ENCODE measurements at places on chromosomes 12 and 14.

- DNase-seq, result no peak
Measured at GRCh38 chr12:54220567-54220966, 31.8 kb upstream of the SMUG1 start.

GRCh38 chr14:53792909-53793308 is 163.7 kb downstream of the BMP4 start:
- DNase-seq, result no peak

GRCh38 chr14:26987744-26988363 is 390.0 kb upstream of the NOVA1 start:
- no peak for DNase-seq

- DNase-seq, result peak; percentile 39
Measured at GRCh38 chr14:100741966-100742365, 15.3 kb downstream of the DLK1 start.

DNA sequence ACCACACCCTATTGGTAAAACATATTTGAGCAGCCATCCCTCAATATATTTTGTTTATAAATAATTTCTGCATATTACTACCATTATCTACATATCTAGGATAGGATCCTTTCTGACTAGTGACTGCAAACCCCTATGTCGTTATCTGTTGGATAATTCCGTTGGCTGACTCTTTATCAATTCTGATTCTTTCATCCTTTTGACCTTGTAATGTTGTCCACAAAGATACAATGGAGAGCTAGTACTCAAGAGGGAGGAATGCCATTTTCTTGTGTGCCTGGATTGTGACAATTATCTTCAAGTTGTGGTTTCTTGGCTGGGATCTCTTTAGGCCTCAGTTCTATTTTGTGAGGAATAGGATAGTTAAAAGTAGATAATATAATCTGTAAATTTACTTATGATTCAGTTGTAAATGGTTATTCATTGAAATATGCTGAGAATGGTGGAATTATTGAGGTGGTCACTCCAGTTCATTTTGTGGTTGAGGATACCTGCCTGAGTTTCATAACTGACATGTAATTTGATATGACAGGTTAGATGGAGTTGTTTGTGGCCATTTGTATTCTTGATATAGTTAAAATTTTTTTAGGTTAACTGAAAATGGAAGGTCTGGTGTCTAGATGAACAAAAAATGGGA is 10.1 kb downstream of the CHST11 start:
- DNase-seq, result no peak

- DNase-seq, result peak; percentile 36
Measured at GRCh38 chr14:77314539-77315457, 5.9 kb downstream of the POMT2 start.

DNA sequence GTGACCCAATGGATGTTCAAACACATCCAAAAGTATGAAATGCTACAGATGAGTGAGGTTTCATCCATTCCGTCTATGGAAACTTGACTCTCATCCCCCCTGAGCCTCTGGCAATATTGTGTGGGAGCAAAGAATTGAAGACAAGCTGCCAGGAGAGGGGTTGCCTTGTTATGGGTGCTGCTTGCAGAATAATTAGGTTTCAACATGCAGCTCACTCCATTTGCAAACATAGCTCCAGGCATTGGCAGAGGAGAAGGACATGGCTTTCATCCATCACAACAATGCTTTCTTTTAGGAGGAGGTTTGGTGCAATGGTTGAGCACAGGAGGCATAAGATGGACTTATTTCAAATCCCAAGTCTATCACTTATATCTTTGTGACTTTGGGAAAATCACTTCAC is 220.7 kb upstream of the SRRM4 start:
- no peak for DNase-seq

DNA sequence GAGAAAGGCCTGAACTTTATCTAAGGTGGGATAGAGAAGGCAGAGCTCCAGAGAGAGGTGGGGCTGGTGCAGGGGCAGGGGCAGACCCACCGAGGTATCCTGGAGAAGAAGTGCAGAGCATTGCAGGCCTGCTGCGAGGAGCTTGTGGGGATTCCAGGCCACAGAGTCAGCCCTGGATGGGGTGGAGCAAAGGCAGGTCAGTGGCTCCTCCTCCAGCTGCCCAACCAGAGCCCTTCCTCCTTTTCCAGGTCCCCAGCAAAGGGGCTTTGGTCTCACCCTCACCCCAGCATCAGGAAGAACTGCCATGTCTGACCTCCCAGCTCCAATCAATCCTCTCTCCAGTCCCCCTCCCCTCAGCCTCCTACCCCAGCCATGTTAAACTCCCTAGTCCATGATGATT is 19.8 kb upstream of the ZNF740 start:
- no peak for DNase-seq

DNA sequence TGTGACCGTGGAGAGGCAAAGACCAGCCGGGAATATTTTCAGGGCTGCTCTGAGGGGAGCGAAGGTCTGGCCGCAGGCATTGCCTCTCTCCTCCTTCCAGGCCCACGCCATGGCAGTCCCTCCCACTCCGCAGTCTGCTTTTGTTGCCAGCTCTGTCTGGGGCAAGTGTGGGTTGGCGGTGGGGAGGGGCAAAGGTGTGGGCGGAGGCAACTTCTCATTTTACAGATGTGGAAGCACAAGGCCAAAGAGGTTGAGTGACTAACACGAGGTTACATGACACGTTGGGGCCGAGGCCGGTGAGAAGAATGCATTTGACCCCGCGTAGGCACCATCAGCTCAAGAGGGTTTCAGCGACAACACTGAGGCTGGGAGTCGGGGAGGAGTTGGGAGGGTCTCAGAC is 6.1 kb upstream of the FAIM2 start:
- peak; percentile 39 for DNase-seq

GRCh38 chr14:56333359-56334292 is 215.4 kb downstream of the PELI2 start:
- DNase-seq, result peak; percentile 88

DNA sequence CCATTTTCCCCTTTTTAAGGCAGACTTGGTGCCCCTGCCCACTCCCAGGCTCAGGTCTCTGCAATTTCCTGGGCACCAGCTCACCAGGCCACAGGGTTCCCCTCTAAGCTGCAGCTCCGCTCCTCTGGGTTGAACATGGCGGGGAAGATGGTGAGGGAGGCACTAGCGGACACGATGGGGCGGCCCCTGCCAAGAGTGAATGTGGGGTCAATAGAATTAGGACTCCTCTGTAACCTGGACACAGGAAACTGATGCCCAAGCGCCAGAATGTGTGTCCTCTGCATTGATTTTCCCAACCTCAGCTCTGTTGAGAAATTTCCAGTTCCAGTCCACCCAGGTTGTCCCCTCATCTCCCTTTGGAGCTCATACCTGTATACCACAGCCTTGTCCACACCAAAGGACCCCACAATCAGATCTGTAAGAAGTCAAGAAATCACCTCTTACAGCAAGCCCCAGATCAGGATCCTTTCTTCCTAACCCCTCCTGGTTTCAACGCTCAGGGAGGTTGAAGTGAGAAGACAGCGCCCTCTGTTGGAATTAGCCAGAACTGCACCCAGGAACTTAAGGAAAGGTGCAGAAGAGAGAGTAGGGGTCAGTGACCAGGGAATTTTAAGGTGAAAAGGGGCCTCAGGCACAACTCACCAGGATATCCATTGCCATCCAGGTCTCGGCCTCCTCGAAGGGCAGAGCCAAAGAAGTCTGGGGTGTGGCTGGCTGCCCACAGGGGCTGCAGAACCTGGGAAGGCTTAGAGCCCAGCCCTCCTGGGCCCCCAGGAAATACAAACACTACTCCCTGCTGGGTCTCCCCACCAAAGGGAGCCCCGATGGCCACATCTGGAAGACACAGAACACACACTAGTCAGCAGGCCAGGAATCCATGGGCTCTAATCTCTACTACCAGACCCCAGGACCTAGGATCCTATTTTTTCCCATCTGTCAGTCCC is 14.7 kb downstream of the ITGA5 start:
- peak; percentile 70 for DNase-seq

- peak; percentile 92 for DNase-seq
Measured at GRCh38 chr14:51521764-51522163, 129.9 kb upstream of the FRMD6 start.

DNA sequence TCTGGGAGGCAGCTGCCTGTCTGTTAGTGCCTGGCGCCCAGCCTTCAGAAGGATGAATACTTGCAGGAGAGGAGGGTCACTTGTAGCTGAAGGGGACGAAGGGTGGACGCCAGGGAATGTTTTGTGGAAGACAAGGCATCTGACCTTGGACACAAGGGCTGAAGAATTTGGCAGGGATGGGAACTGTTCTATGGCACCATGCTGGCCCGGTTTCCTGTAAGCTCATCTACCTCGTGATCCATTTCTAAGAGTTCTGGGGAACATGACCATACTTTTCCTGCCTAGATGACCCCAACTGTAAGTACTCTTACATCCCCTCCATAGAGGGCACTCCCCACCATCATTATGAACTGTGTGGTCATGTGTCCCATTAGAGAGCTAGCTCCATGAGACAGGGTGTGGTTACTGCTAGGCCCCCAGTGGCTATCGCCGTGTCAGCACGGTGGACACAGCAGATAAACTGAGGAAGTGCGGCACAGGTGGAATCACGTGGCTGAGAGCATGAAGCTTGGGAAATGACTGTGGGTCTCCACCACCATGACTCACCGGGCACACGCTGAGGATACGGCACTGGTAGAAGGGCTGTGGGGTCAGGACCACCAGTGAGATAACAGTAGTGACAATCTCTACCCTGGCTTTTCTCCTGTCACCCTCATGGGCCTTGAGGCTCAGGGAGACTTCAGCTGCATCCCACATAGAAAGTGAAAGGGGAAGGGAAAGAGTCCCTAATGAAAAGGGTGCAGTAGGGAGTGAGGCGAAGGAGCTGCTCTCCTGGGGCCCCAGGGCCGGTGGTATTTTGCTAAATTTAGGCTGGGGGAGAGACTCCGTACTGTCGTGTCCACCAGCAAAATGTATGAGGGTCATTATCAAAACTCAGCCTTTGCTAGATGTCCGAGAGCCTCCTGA is 252.6 kb downstream of the FOXN3 start:
- no peak for DNase-seq

- DNase-seq, result no peak
Measured at GRCh38 chr14:77175843-77176242, 5.8 kb upstream of the TMEM63C start.

GRCh38 chr14:80003138-80003537 is 208.2 kb downstream of the DIO2 start:
- DNase-seq, result peak; percentile 58

DNA sequence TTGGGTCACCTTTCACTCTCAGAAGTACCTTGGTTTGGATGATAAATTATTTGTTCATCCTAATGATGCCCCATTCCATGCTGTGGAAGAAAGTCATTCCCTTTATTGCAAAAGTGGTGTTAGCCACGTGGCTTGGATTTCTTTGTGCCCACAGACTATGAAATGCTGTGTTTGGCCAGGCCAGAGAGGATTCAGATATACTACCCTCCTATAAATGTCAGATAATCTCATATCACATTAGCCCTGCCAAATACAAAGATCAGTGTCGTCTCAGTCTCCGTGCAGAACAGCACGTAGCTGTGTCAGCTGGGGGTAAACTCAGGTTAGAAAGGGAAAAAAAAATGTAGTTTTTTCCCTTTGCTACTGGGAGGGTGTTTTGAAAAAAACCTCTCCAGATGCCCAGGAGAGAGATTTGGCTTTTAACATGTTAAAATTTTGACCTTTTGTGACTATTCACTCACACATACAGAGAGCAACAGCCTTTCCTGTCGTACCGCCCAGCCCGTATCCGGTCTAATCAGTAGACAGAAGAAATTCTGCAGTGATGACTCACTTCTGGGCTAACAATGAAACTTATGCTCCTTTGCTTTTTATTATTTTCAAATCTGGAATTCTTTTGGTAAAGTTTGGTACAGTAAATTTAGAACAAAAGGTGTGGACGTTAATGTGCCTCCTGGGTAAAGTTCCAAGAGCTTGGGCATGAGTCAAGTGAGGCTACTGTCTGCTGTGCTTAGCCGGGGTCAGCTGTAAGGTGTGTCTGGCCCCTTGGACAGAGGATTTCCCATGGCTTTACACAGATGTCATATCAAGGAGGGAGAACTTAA is 8.5 kb upstream of the PTPRB start:
- DNase-seq, result peak; percentile 71

DNA sequence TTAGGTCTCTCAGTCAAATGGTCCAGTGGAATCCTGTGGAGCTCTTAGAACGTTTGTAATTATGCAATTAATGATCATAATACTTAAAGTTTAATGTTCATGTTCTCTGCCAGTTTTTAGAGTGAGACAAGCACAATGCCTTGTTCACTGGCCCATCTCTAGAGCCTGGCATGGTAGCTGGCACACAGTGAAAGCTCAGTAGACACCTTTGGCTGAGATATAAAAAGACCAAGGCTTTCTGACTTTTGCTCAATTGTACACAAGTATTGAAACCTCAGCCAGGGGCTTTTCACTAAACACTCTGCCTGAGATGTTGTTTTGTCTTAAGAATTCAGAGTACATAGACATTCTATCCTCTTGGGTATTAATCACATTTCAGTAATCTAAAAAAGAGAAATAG is 241.8 kb upstream of the ATP2B1 start:
- no peak for DNase-seq

DNA sequence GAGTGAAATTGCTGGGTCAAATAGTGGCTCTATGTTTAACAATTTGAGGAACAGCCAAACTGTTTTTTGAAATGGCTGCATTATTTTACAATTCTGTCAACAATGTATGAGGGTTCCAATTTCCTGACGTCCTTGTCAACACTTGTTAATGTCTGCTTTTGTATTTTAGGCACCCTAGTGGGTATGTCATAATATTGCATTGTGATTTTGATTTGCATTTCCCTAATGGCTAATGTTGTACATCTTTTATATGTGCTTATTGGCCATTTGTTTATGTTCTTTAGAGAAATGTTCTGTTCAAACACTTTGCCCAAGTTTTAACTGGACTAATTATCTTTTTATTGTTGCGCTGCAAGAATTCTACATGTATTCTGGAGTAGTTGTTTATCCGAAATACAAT is 93.2 kb downstream of the GPR65 start:
- no peak for DNase-seq

DNA sequence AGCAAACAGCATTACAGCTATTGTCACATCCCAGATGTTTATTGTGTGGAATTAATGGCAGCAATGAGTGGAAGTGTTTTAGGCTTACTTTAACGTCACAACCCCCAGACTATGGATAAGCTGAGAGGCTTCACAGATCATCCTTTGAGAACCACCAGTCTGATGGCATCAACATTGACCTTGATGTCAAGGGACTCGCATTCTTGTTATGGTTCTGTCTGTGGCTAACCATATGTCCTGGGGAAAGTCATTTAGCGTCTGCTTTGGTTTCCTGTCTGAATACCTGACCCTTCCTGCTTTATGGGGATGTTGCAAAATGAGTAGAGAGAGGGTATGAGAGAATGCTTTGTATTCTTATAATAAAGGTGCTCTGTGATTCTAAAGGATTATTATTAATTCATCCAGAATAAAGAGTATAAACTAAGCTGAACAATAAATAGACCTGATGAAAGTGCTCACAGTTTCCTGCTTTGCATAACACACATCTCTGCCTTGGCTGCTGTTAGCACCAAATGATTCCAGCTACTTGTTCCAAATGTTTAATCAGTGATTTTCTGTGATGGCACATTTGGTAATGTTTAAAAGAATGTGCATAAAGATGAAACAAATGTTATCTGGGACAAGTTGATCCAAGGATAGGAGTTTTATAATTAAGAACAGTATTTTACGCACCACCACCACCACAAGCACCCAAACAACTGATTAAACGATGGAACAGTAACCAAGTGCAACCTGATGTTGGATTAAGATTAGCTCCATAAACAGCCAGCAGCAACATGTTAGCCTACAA is 116.9 kb upstream of the LRIG3 start:
- peak; percentile 94 for DNase-seq
